ENCODE measurements at places on chromosomes 2 and 18.

- DNase-seq, result peak; percentile 58
Measured at GRCh38 chr2:224284134-224284946, 117.6 kb downstream of the FAM124B start.

GRCh38 chr2:18749912-18750526 is 160.7 kb upstream of the NT5C1B start:
- peak; percentile 66 for DNase-seq

- DNase-seq, result peak; percentile 71
Measured at GRCh38 chr2:37379881-37380296, 35.5 kb downstream of the QPCT start.

- no peak for DNase-seq
Measured at GRCh38 chr2:1978706-1979105, 234.4 kb upstream of the PXDN start.

GRCh38 chr2:43491065-43491639 is 104.7 kb downstream of the THADA start:
- no peak for DNase-seq

DNA sequence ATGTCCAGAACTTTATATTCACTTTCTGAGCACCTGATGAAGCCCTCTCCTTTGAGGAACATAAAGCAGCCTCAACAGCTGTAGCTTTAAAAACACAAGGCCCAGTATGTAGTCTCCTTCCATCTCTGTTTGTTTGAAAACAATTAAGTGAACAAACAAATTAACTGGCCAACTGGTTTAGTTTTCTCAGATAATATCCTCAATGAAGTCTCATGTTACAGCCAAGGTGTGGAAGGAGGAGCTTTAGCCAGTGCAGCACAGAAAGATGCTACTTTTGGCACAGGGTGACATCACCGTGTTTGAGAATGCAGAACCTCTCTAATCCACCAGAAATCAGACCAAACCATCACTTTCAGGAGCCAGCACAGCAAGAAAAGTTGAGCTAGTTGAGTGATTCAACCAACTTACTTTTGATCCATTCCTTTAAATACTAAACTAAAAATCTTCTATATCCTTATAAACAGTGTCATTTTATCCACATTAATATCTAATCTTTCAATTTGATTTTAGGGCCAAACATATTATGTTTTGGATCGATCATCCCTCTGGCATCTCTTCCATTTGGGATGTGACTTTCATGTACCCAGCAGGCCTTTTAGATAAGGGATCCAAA is 488.7 kb downstream of the ARHGAP15 start:
- DNase-seq, result no peak

- no peak for DNase-seq
Measured at GRCh38 chr2:46829231-46829995, 86.2 kb downstream of the MCFD2 start.

DNA sequence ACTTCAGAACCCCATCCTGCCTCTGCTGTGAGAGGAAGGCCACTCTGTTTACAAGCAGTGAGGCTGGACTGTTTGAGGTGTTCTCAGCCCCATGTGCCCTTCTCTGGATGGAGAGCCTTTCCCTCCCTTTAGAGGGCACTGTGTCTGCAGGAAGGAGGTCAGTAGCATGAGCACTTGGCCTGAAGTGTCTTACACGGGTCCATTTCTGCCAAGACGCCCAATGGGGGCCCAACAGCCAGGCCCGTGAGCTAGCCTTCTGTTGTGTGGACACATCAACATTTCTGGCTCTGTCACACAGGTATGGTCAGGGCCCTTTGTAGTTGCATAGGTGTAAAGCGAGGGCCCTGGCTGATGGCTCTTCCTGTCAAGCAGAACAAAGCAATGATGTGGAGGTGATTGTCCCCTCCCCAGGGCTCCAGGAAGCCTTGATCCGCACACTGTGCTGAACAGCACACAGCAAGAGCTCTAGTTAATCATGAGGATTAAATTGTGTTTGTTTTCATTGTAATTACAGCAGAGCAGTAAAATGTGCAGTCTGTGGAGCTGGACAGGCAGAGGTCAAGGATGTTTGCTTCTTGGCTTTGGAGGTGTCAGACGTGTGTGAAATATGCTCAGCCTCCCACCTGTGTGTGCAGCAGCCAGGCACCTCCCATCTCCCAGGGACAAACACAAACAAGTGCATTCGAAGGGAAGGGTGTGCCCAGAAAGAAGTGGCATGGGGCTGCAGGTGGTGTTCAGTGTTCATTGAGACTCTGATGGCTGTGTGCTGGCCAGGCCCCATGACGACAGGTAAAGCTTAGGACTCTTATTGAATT is 132.1 kb downstream of the SH3RF3 start:
- no peak for DNase-seq

- no peak for DNase-seq
Measured at GRCh38 chr2:98085649-98086048, 1.3 kb upstream of the VWA3B start.

DNA sequence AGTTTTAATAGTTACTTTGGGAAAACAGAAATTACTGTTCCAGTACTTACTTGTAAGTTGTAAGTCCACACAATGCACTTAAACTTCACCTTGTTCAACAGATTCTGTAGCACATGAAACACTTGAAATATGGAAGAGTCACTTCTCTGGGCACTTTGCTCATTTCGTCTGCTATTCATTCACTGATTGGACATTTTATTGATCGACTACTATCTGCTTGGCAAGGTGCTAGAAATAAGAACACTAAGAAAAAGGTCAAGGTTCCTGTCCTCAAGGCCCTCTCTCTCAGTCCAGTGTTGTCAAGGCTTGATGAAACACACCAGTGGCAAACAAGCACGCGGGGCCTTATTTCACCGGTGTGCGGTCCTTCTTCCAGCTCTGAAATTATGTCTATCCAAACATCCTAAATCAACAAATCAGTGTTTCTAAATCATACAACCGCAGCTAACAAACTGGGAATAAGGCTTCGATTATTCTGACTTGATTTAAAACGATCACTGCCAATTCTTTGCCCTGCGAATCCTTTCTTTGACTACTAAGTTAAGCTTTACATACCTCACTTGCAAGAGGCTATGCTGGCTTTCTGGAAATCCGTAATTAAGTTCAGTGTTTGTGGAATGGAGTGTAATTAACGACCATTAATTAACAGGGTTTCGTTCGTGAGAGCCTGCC is 780 bp upstream of the ITGAV start:
- DNase-seq, result no peak

Data from kidney capillary endothelial cell (primary cell).